ENCODE measurements at places on chromosomes 6 and 20. TPM values are rescaled to one million over a fixed set of nuclear protein-coding genes. Genes with fewer than 3 reads are reported as not detected.

The RNF144B gene
- polyA plus RNA-seq, result 0.60 TPM

The SNPH gene
- 3.8 TPM for polyA plus RNA-seq

The TPBG gene
- 12.0 TPM for polyA plus RNA-seq

The HLA-DMB gene
- polyA plus RNA-seq, result not detected

The KCNB1 gene
- 0.10 TPM for polyA plus RNA-seq

The CENPB gene
- 10.5 TPM for polyA plus RNA-seq

The NKAIN2 gene
- 0.25 TPM for polyA plus RNA-seq

The ARG1 gene
- not detected for polyA plus RNA-seq

The RREB1 gene
- 15.4 TPM for polyA plus RNA-seq

The MYBL2 gene
- polyA plus RNA-seq, result 27.3 TPM

The HAO1 gene
- not detected for polyA plus RNA-seq

The RSPO3 gene
- 280 TPM for polyA plus RNA-seq

The C20orf141 gene
- polyA plus RNA-seq, result not detected

The AURKA gene
- polyA plus RNA-seq, result 97.3 TPM

The PTK6 gene
- polyA plus RNA-seq, result 0.30 TPM

The ARMH2 gene
- polyA plus RNA-seq, result not detected

The TRDN gene
- polyA plus RNA-seq, result 285 TPM

The FOXF2 gene
- 0.16 TPM for polyA plus RNA-seq

The SLC52A3 gene
- polyA plus RNA-seq, result not detected

The TRIM31 gene
- not detected for polyA plus RNA-seq

The C6orf52 gene
- polyA plus RNA-seq, result 7.2 TPM

The TP53TG5 gene
- polyA plus RNA-seq, result 3.5 TPM

The ZNF335 gene
- 26.7 TPM for polyA plus RNA-seq

The COQ3 gene
- polyA plus RNA-seq, result 15.4 TPM

The CLDN20 gene
- polyA plus RNA-seq, result 0.19 TPM

The SLC24A3 gene
- polyA plus RNA-seq, result 1.6 TPM

The LRFN2 gene
- not detected for polyA plus RNA-seq

The GGTLC1 gene
- not detected for polyA plus RNA-seq

The ENPP5 gene
- 5.4 TPM for polyA plus RNA-seq

The WFDC10B gene
- not detected for polyA plus RNA-seq

The ADA gene
- 16.7 TPM for polyA plus RNA-seq

The PDE7B gene
- polyA plus RNA-seq, result 0.72 TPM

The SIRPD gene
- polyA plus RNA-seq, result not detected

The FKBP5 gene
- polyA plus RNA-seq, result 89.7 TPM

The TFAP2C gene
- polyA plus RNA-seq, result not detected

The GABRR1 gene
- polyA plus RNA-seq, result not detected

The OOEP gene
- not detected for polyA plus RNA-seq

The TDRD6 gene
- polyA plus RNA-seq, result 0.10 TPM

The HLA-DRA gene
- polyA plus RNA-seq, result 2.4 TPM

The MACROD2 gene
- 9.3 TPM for polyA plus RNA-seq

The MYCT1 gene
- 0.84 TPM for polyA plus RNA-seq

The CLVS2 gene
- polyA plus RNA-seq, result not detected

The MYB gene
- 0.51 TPM for polyA plus RNA-seq

The EYS gene
- polyA plus RNA-seq, result 0.21 TPM

The TFAP2A gene
- 0.17 TPM for polyA plus RNA-seq

The ARFGEF2 gene
- polyA plus RNA-seq, result 7.0 TPM

The ZNF184 gene
- 5.1 TPM for polyA plus RNA-seq

The RAET1L gene
- polyA plus RNA-seq, result not detected

The FAM217A gene
- not detected for polyA plus RNA-seq

The FIG4 gene
- polyA plus RNA-seq, result 22.0 TPM

The SOD2 gene
- polyA plus RNA-seq, result 156 TPM

The SALL4 gene
- 13.6 TPM for polyA plus RNA-seq

The EPHA7 gene
- 39.5 TPM for polyA plus RNA-seq

The DDX43 gene
- polyA plus RNA-seq, result not detected

The HSPA1L gene
- 5.2 TPM for polyA plus RNA-seq

The AK9 gene
- polyA plus RNA-seq, result 8.3 TPM

The SLC35D3 gene
- polyA plus RNA-seq, result 3.8 TPM

The HDDC2 gene
- polyA plus RNA-seq, result 201 TPM

The TMEM244 gene
- not detected for polyA plus RNA-seq

All from cardiac muscle cell (in vitro differentiated cells and primary cell).